NCI-H2081 (cell line): ENCODE measurements at places on chromosomes 5 and 9.

- no peak for DNase-seq
Measured at GRCh38 chr9:87831159-87831558, 51.5 kb upstream of the SPATA31E1 start.

DNA sequence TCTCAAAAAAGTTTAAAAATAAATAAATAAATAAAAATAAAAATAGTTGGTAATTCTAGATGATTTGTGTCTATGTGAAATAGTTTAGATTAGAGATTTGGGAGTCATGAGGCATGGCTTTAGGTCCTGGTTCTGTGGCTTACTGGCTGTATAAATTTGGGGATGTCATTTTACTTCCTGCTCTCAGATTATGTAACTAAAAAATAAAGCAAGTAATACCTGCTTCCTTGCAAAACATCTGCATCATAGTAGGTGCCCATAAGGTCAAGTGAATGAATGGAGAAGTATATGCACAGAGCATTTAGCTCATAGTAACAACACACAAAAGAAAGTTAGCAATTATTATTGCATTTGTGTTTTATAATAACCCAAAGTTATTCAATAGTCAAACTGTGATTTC lies 287.7 kb upstream of the TLE4 start:
- no peak for DNase-seq

DNA sequence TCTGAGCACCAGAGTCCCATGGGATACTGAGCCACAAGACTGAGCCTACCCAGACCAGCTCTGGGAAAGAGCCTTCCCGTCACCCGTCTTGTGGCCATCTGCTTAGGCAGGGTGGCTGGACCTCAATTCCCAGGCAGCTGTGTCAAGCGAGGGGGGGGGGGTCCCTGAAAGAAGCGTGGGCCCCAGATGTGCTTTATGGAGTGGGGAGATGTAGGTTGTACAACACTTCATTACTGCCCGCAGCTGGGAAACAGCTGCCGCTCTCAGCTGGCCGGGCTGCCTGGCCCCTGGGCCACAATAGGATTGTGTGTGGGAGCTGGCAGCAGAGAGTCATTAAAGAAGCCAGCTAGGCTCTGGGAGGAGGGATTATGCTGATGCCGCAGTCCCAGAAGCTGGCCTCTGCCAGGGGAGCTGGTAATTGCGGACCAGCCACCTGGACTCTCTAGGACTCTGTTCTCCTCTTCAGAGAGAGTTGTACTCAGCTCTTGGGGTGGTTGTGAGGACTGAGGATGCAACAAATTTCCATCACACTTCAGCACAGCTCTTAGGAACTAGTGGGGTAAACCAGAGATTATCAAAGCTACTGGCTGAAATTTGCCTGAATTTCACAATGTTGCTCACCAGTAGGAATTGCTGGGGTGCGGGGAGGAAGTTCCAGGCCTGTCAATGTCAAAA lies 145.4 kb downstream of the GADD45G start:
- peak; percentile 35 for DNase-seq

DNA sequence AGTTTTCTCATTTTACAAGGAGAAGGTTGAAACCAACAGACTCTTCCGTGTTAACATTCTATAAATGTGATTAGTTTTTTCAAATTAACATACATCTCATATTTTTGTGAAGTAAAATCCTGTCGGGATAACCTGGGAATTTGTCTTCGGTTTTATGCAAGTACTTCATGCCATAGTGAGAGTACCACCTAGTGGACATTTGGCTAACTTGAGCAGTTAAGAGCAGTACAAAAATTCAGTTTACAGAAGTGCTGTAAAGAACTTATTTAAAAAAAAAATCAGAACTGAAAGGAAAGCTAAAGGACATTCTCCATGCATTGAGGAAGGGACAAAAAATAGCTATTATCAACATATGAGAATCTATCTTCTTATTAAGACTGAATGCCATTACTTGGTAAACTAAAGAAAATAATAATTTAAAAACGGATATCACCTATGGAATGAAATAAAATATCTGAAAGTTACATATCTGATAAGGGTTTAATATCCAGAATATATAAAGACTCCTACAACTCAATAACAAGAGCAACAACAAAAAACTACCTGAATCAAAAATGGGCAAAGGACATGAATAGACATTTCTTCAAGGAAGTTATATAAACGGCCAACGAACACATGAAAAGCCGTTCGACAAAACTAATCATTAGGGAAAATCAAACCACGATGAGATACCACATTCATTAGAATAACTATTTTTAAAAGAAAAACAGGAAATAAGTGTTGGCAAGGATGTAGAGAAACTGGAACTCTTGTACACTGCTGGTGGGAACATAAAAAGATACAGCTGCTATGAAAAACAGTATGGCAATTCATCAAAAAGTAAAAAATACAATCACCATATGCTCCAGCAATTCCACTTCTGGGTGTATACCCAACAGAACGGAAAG lies 117.0 kb upstream of the GNA14 start:
- DNase-seq: peak; percentile 27

GRCh38 chr5:172839669-172840431 lies 5.8 kb downstream of the ERGIC1 start:
- DNase-seq: peak; percentile 1

GRCh38 chr5:143652108-143652700 lies 159.8 kb upstream of the HMHB1 start:
- no peak for DNase-seq

DNA sequence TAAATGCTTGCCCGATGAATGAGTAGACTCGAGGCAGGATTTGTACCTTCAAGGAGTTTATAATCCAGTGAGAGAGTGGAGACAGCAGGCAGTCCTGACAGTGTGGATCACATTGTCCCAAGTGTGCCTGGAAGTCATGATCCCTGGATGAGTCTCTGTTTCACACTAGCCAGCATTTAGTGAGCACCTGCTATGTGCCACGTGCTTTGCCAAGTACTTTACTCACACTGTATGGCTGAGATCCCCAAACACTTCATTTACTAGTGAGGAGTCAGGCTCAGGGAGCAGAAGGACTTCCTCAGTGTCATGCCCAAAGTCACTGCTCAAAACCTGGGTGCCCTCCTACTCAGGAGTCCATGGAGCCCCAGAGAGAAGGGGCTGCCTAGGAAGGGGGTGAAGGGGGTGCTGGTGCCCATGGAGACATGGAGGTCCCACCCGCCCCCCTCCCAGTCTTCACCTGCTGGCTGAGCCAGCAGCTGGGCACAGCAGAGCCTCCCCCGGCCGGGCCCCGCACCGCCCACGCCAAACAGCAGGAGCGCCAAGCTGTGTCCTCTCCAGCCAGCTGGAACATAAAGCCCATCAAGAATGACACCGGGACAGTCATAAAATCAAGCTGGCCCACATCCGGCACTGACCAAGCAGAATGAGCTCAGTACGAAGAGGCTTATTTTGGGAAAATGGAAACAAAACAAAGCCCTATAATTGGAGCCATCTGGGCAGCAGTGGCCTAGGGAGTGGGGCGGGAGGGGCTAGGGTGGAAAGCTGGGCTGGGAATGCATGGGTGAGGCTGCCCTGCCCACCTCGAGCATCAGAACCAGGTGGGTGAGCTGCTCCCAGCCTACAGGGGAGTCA lies 10.6 kb downstream of the LAMC3 start:
- DNase-seq: peak; percentile 58

DNA sequence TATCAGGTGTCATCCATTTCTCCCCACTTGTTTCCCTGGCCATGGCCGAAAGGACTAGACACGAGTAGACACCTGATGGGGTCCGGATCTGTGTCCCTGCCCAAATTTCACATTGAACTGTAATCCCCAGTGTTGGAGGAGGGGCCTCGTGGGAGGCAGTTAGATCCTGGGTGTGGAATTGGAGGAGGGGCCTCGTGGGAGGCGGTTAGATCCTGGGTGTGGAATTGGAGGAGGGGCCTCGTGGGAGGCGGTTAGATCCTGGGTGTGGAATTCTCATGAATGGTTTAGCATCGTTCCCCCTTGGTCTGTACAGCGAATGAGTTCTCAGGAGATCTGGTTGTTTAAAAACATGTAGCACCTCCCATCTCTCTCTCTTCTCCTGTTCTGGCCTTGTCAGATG lies 165.8 kb downstream of the NR3C1 start:
- no peak for DNase-seq

DNA sequence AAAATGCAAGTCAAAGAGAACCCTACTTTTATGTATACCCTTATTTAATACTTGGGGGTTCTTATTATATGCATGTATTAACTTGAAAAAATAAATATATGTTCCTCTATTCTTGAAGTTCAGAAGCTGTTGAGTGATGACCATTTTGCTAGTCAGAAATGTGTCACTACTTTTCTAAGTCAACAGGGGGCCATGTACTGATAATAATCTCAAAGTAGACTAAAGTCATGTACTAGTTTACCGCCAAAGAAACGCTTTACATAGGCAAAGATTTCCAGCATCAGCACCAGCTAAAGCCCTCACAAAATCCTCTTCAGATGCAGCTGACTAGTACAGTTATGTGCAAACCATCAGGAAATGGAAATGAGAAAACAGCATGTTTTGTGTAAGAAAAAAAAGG lies 5.7 kb upstream of the BHMT start:
- no peak for DNase-seq

- DNase-seq: no peak
Measured at GRCh38 chr5:138699482-138699881, 53.7 kb upstream of the CTNNA1 start.

DNA sequence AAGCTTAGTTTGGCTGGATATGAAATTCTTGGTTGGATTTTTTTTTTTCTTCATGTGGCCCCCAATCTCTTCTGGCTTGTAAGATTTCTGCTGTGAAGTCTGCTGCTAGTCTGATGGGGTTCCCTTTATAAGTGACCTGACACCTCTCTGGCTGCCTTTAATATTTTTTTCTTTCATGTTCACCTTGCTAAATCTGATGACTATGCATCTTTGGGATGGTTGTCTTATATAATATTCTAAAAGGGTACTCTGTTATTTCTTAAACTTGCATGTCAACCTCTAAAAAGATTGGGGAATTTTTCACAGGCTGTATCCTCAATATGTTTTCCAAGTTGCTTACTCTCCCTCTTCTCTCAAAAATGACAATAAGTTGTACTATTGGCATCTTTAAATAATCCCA lies 500.0 kb downstream of the CAAP1 start:
- no peak for DNase-seq

- peak; percentile 61 for DNase-seq
Measured at GRCh38 chr5:152556784-152557183, 151.7 kb upstream of the NMUR2 start.

- no peak for DNase-seq
Measured at GRCh38 chr9:111136180-111136579, 97.9 kb upstream of the LPAR1 start.

GRCh38 chr5:132766020-132766805 lies 10.8 kb downstream of the SEPTIN8 start:
- no peak for DNase-seq

- no peak for DNase-seq
Measured at GRCh38 chr5:132193165-132193694, 34.4 kb downstream of the P4HA2 start.

- DNase-seq: no peak
Measured at GRCh38 chr5:38404667-38405276, 146.4 kb downstream of the EGFLAM start.

DNA sequence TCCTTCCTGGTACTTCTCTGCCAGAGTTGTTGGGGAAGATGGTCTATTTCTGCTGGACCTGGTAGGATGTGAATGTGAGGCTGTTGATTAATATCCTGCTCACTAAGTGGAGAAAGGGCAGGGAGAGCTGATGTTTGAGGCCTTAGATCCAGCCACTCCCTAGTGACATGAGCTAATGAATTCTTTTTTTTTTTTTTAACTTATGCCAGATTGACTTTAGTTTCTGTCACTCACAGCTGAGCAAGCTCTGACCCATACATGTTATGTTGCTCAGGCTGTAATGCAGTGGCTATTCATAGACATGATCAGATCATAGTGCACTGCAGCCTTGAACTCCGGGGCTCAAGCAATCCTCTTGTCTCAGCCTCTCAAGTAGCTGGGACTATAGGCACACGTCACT lies 75.1 kb upstream of the SPRY4 start:
- DNase-seq: no peak

DNA sequence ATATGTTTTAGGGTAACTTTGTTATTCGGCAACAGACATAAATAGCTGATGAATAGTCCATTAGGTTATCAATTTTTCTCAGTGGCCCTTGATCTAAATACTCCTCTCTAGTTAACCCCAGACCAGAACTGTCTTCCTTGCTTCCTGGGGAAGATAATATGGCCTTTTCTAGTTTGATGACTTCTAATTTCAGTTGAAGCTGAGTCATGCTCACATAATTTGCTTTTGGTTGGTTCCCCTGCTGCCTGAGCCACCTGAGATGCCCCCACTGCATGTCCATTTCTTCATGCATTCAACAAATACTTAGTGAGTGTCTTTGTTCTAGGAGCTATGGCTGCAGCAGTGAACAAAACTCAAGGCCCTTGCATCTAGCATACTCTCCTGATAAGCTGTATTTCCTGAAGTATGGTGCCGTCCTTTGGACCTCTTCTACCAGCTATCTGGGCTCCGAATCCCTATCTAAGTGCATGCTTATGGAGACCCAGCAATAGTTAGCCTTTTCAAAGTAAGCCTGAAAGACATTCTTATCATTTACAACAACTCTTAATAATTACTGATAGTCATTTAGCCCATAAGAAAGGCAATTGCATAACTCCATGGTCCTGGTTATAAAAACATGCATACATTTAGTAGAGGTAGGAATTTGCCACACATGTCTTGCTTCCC lies 84.5 kb upstream of the SLC12A2 start:
- no peak for DNase-seq

DNA sequence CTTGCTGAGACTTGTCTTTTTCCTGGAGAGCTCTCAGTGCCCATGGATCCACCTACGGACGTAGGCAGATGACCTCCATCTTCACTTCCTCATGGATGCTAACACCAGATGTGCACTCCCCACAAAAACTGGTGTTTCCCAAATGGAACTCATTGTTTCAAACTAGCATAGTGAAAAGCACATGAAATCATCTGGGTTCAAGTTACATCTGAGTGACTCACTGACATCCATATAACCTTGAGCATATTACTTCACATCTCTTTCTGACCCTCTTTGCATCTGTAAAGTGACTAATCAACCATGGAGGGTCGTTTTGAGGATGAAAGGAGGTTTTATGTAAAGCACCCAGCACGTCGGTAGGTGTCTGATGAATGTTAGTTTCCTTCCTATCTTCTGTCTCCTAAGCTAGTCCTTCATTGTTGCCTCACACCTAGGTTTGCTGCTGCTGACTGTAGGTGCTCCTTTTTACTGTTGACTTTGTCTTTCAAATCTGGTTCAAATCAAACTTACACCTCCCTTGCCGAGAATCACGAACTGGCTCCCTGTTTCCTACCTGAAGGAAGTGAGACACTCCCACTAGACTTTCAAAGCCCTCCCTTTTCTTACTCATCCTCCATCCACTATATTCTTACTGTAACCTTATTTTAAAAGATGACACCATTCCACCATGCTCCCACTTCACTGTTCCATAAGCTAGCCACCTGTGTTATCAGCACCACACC lies 10.3 kb downstream of the OCLN start:
- DNase-seq: no peak
